Activated naive CD4-positive, alpha-beta T cell treated with anti-CD3 and anti-CD28 coated beads, Interleukin-2, amount 50 U/mL, for 72 hours (primary cell): ENCODE measurements at places on chromosomes 1 and 21. TPM values are rescaled to one million over a fixed set of nuclear protein-coding genes. Genes with fewer than 3 reads are reported as not detected.

Gene SYPL2
- 0.09 TPM for total RNA-seq

Gene MAP3K7CL
- total RNA-seq = 5.4 TPM

Gene PADI1
- total RNA-seq = not detected

Gene CR2
- 0.27 TPM for total RNA-seq

Gene EXO1
- total RNA-seq = 69.1 TPM

Gene PTGFRN
- total RNA-seq = 20.3 TPM
